Activated CD4-positive, alpha-beta memory T cell treated with anti-CD3 and anti-CD28 coated beads, Interleukin-2, amount 10 ng/mL, durations not matched to agents 7 days and 5 days (primary cell): ENCODE measurements at places on chromosomes 7 and 10.

DNA sequence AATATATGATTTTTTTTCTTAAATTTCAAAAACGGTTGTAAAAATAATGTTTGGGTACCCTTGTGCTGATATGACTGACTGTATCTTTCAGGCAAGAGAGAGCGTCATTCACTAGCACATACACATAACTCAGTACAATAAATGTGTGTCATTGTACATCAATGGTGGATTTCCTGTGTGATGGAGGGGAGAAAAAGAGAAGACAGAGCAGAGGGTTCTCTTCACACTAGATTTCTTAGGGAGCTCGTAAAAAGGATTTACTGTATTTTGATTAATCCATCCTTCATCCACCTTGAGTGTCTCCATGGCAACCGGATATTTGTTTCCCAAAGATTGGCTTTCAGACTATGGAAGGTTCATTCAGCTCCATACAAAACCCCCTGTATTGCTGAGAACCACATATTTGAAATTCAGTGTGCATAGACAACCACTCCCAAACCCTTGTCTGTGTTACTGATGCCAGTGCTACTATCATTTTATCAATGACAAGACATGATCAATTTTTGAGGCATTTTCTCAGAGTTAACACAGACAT is 150.6 kb downstream of the AKR1D1 start:
- H3K4me3 ChIP-seq: no peak overlapping the region
- H3K36me3 ChIP-seq: no peaks in the 10 kb centered on the region
- no peak for DNase-seq
- no peak overlapping the region for H3K27ac ChIP-seq

DNA sequence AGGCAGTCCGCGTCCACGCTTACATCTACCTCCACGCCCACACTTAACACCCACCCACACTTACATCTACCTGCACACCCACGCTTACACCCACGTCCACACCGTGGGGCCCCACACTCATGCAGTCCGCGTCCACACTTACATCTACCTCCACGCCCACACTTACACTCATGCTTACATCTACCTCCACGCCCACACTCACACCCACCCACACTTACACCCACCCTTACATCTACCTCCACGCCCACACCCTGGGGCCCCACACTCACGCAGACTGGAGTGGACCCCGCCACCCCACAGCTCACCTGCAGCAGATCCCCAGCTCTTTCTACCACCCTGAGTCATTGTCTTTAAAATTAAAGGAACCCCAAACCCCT is 32.4 kb upstream of the PWWP2B start:
- H3K4me3 ChIP-seq: no peak overlapping the region
- no peaks in the 10 kb centered on the region for H3K4me1 ChIP-seq
- no peaks in the 10 kb centered on the region for H3K27me3 ChIP-seq
- H3K36me3 ChIP-seq: no peaks in the 10 kb centered on the region
- no peak overlapping the region for H3K27ac ChIP-seq

- H3K27ac ChIP-seq: no peak overlapping the region
- H3K4me1 ChIP-seq: peaks cover 1% of the 10 kb centered on the region
- peaks cover 31% of the 10 kb centered on the region for H3K27me3 ChIP-seq
- no peaks in the 10 kb centered on the region for H3K36me3 ChIP-seq
- no peak overlapping the region for H3K4me3 ChIP-seq
Measured at GRCh38 chr10:19819419-19820033, 3.3 kb downstream of the PLXDC2 start.

- no peaks in the 10 kb centered on the region for H3K27me3 ChIP-seq
- no peak for DNase-seq
- H3K4me1 ChIP-seq: no peaks in the 10 kb centered on the region
- no peak overlapping the region for H3K27ac ChIP-seq
Measured at GRCh38 chr7:14389595-14389994, 400.1 kb upstream of the ETV1 start.

GRCh38 chr7:7662527-7662926 is 22.0 kb downstream of the UMAD1 start:
- H3K4me3 ChIP-seq: no peak overlapping the region
- no peaks in the 10 kb centered on the region for H3K27me3 ChIP-seq
- DNase-seq: no peak
- H3K27ac ChIP-seq: no peak overlapping the region

GRCh38 chr10:26336979-26337378 is 101.2 kb upstream of the APBB1IP start:
- no peak overlapping the region for H3K27ac ChIP-seq
- peaks cover 3% of the 10 kb centered on the region for H3K27me3 ChIP-seq
- DNase-seq: no peak

GRCh38 chr10:6409971-6410643 is 170.0 kb downstream of the PRKCQ start:
- peaks cover 54% of the 10 kb centered on the region for H3K4me1 ChIP-seq
- H3K36me3 ChIP-seq: peaks cover 14% of the 10 kb centered on the region
- H3K27me3 ChIP-seq: peaks cover 2% of the 10 kb centered on the region
- peak; percentile 67 for DNase-seq

- peaks cover 64% of the 10 kb centered on the region for H3K4me1 ChIP-seq
- peaks cover 10% of the 10 kb centered on the region for H3K27me3 ChIP-seq
- H3K4me3 ChIP-seq: peak overlapping the region; percentile 81
Measured at GRCh38 chr10:119541046-119541445, 1.5 kb downstream of the RGS10 start.

- no peak overlapping the region for H3K27ac ChIP-seq
- no peak overlapping the region for H3K4me3 ChIP-seq
- H3K27me3 ChIP-seq: no peaks in the 10 kb centered on the region
Measured at GRCh38 chr10:43879742-43880141, 231.1 kb upstream of the ZNF32 start.
